ENCODE measurements at places on chromosomes 6 and 20. TPM values are rescaled to one million over a fixed set of nuclear protein-coding genes. Genes with fewer than 3 reads are reported as not detected.
A peak's percentile ranks its signal among the peaks of the same experiment; 100 is the strongest.

DNA sequence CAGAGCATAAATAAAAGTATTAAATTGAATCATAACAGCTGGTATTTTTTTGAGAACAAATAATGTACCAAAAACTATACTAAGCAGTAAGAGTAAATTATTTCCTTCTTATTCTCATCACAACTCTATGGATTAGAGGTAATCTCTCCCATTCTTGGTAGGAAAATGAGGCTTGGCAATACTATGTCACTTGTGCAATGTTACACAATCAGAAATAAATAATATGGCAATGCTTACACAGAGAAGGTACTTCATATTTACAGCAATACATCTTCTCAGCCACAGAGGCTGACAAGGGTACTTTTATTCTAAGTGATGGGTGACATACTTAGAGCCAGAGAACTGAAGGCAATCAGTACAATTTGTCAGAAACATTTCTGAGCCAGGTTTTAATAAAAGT lies 3.9 kb downstream of the DST start:
- no peak overlapping the region for H3K4me3 ChIP-seq
- H3K4me1 ChIP-seq: no peaks in the 10 kb centered on the region
- H3K27ac ChIP-seq: no peak overlapping the region
- no peak for DNase-seq

- no peak for DNase-seq
- H3K4me3 ChIP-seq: no peak overlapping the region
- H3K27me3 ChIP-seq: no peaks in the 10 kb centered on the region
- peak overlapping the region; percentile 33 for H3K27ac ChIP-seq
These were observed 77.2 kb downstream of the GCNT2 start for GRCh38 chr6:10598084-10598960.

DNA sequence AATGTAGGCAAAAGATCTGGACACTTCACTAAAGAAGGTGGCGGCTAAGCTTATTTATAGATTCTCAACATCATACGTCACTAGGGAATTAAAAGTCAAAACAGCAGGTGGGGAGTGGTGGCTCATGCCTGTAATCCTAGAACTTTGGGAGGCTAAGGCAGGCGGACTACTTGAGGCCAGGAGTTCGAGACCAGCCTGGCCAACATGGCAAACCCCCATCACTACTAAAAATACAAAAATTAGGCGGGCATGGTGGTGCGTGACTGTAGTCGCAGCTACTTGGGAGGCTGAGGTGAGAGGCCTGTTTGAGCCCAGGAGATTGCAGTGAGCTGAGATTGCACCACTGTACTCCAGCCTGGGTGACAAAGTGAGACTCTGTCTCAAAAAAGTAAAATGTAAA lies 74.6 kb downstream of the GPX5 start:
- H3K36me3 ChIP-seq: no peaks in the 10 kb centered on the region
- H3K4me3 ChIP-seq: no peak overlapping the region
- no peak overlapping the region for H3K27ac ChIP-seq
- H3K27me3 ChIP-seq: peaks cover 6% of the 10 kb centered on the region

DNA sequence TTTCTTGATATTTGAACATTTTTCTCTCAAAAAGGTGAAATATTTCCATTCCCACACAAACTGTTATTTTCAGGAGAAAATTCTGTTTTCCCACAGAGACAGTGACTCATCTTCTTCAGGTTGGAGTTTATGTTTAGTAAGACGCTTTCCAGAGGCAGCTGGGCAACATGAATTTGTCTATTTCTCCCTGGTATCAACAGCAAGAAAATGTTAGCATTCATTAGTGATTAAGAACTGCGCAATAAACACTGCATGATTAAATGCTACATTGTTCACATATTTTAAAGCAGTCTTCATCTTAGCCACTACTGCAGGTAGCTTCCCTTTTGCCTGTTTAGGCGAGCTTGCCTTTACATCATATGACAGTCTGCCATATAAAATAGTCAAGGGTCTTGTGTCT lies 295.7 kb downstream of the C6orf118 start:
- no peak for DNase-seq
- H3K27me3 ChIP-seq: no peaks in the 10 kb centered on the region
- no peak overlapping the region for H3K27ac ChIP-seq
- no peaks in the 10 kb centered on the region for H3K36me3 ChIP-seq
- no peaks in the 10 kb centered on the region for H3K4me1 ChIP-seq

DNA sequence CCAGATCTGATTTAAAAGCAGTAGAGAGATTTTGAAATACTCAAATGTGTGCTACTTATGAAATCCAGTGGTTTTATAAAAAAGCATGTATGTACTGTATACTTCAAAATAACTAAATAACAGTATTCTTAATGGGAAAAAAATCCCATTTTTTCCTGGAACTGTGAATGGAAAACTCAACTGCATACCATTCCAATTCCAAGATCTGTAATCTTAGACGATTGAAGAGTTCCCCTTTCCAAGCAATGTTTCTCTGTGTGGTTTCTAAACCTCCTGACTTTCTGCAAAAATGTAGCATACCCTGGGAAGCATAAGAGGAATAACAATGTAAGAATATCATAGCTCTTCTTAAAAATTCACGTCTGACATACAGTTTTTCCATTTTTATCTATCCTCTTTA lies 40.3 kb upstream of the HIVEP2 start:
- no peak overlapping the region for H3K4me3 ChIP-seq
- no peaks in the 10 kb centered on the region for H3K4me1 ChIP-seq
- H3K27me3 ChIP-seq: no peaks in the 10 kb centered on the region
- H3K36me3 ChIP-seq: no peaks in the 10 kb centered on the region
- no peak for DNase-seq

- no peaks in the 10 kb centered on the region for H3K36me3 ChIP-seq
- no peak overlapping the region for H3K4me3 ChIP-seq
- no peaks in the 10 kb centered on the region for H3K27me3 ChIP-seq
- no peak overlapping the region for H3K27ac ChIP-seq
These were observed 71.3 kb upstream of the IYD start for GRCh38 chr6:150297327-150298029.

- no peak overlapping the region for H3K4me3 ChIP-seq
- H3K27me3 ChIP-seq: no peaks in the 10 kb centered on the region
- peak overlapping the region; percentile 56 for H3K27ac ChIP-seq
- no peaks in the 10 kb centered on the region for H3K36me3 ChIP-seq
These were observed 4.8 kb upstream of the TRIM40 start for GRCh38 chr6:30130887-30131862.

DNA sequence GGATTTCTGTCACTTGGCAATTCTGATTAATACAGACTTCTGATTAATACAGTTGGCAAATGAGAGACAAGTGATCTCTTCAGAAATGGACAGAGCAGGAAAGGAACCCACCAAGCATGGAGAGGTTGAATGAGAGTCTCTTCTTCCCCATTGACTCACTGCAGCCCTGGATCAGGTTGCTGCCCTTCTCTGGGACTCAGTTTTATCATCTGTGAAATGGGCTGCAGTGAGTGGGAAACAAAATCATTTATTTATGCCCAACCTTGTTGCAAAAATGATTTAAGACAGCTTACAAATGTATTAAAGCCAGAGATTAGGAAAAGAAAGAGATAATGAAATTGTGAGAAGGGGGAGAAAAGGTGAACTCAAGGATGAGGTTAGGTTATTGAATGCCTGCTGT lies 20.8 kb upstream of the RSPO4 start:
- H3K27ac ChIP-seq: no peak overlapping the region
- no peaks in the 10 kb centered on the region for H3K27me3 ChIP-seq

DNA sequence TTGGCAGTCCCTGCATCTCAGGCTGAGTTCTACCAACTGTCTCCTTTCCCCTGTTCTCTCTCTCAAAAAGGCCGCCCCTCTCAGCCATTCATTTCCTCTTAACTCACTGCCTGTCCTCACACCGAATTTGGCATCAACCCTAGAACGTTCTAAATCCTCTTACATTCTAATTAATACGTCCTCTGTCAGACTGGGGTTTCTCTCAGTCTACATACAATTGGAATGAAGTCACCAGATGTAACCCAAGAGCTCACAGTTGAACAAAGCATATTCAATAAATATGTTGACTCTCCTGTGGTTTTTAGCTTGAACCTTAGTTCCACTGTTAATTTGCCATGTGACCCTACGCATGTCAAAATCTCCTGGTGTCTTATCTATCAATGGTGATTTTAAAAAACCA lies 269.6 kb downstream of the CLIC5 start:
- peak; percentile 23 for DNase-seq
- no peaks in the 10 kb centered on the region for H3K27me3 ChIP-seq
- H3K27ac ChIP-seq: no peak overlapping the region
- H3K4me1 ChIP-seq: no peaks in the 10 kb centered on the region
- H3K4me3 ChIP-seq: no peak overlapping the region

- H3K27ac ChIP-seq: no peak overlapping the region
- no peaks in the 10 kb centered on the region for H3K36me3 ChIP-seq
- H3K27me3 ChIP-seq: no peaks in the 10 kb centered on the region
- no peak overlapping the region for H3K4me3 ChIP-seq
- no peak for DNase-seq
These were observed 52.9 kb upstream of the FNDC1 start for GRCh38 chr6:159116343-159116742.

DNA sequence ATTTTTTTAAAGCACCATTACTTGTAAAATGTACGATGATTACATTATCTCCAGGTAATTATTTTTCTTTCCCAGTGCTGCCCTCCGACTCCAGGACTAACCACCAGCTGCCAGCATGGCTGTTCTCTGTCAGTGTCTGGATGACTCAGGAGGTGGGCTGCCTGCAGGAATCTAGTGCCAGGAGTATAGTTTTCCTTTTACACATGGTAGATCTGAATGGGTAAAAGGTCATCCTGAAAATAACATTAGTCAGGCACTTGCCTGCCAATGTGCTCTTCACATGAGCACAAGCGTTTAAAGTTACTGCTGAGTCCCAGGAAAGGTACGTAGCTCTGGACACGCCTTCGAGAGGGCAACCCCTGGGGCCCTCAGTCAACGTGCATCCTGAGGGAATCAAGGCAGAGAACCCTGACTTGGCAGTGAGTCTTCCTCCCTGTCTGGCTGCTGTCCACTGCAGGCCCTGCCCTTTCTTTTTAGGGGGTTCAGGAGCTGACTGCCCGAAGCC lies 2.4 kb downstream of the DYNLT1 start:
- no peaks in the 10 kb centered on the region for H3K27me3 ChIP-seq
- peak overlapping the region; percentile 77 for H3K27ac ChIP-seq
- DNase-seq: no peak
- peaks cover 12% of the 10 kb centered on the region for H3K4me1 ChIP-seq
- peaks cover 14% of the 10 kb centered on the region for H3K36me3 ChIP-seq

DNA sequence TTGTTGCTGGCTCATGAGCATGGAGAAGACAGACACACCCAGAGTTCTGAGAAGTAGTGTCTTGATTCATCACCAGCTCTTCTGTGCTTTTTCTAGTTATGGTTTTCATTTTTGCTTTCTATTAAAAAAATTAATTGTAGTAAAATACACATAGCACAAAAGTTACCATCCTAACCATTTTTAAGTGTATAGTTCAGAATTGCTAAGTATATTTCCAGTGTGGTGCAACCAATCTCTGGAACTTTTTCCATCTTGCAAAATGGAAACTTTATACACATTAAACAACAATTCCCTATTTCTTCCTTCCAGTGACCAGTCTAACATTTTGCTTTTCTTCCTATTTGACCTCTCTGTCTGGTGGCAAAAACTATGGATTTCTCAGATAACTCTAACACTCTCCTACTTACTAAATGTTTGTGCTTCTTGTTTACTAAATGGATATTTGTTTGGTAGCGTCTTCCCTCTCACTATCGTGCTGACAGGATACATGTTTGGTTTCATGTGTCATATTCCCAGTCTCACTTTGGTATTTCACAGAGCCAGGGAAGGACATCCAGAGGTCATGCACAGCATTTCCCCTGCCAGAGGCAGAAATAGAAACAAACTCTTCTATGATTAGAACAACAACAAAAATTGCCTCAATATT lies 40.6 kb downstream of the TXLNB start:
- peak; percentile 79 for DNase-seq
- H3K27ac ChIP-seq: no peak overlapping the region
- no peak overlapping the region for H3K4me3 ChIP-seq
- H3K27me3 ChIP-seq: no peaks in the 10 kb centered on the region

- no peak overlapping the region for H3K4me3 ChIP-seq
- no peaks in the 10 kb centered on the region for H3K36me3 ChIP-seq
- H3K27me3 ChIP-seq: peaks cover 98% of the 10 kb centered on the region
- no peak overlapping the region for H3K27ac ChIP-seq
- peaks cover 22% of the 10 kb centered on the region for H3K4me1 ChIP-seq
These were observed 4.1 kb downstream of the LINC00237 start for GRCh38 chr20:21101932-21102575.

DNA sequence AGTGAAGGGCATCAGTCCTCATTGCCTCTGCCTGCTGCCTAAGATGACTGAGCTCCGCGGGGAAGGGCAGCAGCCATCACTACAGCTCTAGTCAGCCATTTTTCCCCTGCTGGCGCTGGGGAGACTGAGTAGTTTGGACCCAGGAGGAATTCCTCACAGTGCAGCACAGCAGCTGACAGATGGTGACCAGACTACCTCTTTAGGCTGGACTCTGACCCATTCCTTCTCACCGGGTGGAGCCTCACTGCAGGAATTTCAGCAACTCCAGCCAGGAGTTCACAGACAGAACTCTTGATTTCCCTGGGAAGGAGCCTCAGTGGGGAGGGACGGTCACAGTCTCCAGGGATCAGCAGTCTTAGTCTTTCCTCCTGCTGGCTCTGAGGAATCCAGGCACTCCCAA lies 492.0 kb upstream of the MMS22L start:
- no peak overlapping the region for H3K27ac ChIP-seq
- no peaks in the 10 kb centered on the region for H3K36me3 ChIP-seq
- no peak overlapping the region for H3K4me3 ChIP-seq
- no peaks in the 10 kb centered on the region for H3K27me3 ChIP-seq
- no peak for DNase-seq

- H3K27me3 ChIP-seq: no peaks in the 10 kb centered on the region
- DNase-seq: no peak
- no peaks in the 10 kb centered on the region for H3K4me1 ChIP-seq
- peaks cover 45% of the 10 kb centered on the region for H3K36me3 ChIP-seq
- H3K27ac ChIP-seq: no peak overlapping the region
These were observed 25.1 kb upstream of the GSTA4 start for GRCh38 chr6:53020005-53020744.

- H3K27me3 ChIP-seq: no peaks in the 10 kb centered on the region
- H3K27ac ChIP-seq: no peak overlapping the region
- no peaks in the 10 kb centered on the region for H3K36me3 ChIP-seq
- H3K4me3 ChIP-seq: no peak overlapping the region
These were observed 274.1 kb upstream of the FLRT3 start for GRCh38 chr20:14611479-14611878.

DNA sequence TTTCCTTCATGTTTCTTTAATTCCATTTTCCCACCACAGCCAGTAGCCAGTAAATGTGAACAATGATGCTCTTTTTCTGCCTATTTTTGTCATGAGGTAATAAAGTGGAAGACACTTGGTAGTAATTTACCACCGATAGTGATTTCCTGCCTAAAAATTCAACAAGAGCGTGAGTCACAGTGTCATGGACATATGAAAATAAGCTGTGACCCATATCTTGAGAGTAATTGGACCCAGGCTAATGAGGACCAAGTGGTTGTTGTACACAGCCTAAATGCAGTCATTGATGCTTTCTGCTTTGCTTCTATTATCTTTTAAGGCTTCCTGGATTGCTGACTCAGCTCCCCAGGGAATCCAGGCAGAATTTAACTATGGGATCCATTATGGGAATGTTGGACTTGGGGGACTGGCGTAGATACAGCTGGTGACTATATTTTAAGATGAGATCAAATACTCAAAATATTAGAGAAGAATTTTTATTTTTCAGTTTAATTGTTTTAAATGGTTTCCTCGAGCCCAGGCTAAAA lies 265.9 kb upstream of the FERMT1 start:
- no peak overlapping the region for H3K27ac ChIP-seq
- H3K36me3 ChIP-seq: no peaks in the 10 kb centered on the region
- no peak for DNase-seq
- H3K4me1 ChIP-seq: no peaks in the 10 kb centered on the region
- H3K27me3 ChIP-seq: no peaks in the 10 kb centered on the region

FBXO30 gene
- 6.8 TPM for total RNA-seq
